ENCODE measurements at places on chromosomes 4 and X.

DNA sequence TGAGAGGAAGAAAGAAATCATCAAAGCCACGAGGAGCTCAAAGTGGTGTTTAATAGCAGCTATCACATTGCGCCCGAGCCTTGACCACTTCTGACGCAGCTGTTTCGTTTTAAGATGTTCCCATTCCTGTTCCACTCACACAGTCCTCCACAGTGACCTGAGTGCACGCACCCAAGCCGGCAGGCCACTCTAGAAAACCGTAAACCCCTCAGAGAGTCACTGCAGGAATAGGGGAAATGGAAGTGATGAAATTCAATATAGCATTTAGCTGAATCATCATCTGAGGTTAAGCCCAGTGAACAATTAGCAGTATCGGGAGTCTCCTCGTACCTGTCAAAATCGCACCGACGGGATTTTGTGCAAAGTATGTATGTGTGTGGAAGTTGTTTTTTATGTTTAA, 17.9 kb upstream of the HAND2 start:
- no peak overlapping the region for H3K4me3 ChIP-seq
- H3K36me3 ChIP-seq = no peaks in the 10 kb centered on the region
- no peak overlapping the region for H3K27ac ChIP-seq
- H3K4me1 ChIP-seq = no peaks in the 10 kb centered on the region
- no peaks in the 10 kb centered on the region for H3K27me3 ChIP-seq
- no peak for DNase-seq

DNA sequence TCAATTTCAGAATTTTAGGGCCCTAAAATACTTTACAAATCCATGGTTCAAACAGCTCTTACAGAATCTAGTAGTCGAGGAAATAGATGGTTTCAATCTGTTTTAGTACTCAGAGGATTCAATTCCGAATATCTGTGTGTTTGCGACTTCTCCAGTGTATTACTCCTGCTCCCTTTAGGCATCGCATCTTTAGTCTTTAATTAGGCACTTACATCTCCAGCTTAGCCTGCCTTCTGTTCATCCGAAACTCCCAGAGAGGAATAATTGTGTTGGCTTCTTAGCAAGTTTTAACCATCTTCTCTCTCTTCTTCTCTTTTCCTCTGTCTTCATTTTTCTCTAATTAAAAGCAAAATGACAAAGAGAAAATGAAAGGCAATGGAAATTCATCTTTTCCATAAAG, 1901.3 kb upstream of the TENM3 start:
- no peak overlapping the region for H3K4me3 ChIP-seq
- H3K4me1 ChIP-seq = no peaks in the 10 kb centered on the region
- no peak overlapping the region for H3K27ac ChIP-seq
- no peaks in the 10 kb centered on the region for H3K27me3 ChIP-seq
- DNase-seq = no peak
- H3K36me3 ChIP-seq = no peaks in the 10 kb centered on the region

GRCh38 chr4:182510836-182511235, 267.6 kb downstream of the TENM3 start:
- no peak for DNase-seq
- no peak overlapping the region for H3K4me3 ChIP-seq
- H3K27me3 ChIP-seq = no peaks in the 10 kb centered on the region
- no peaks in the 10 kb centered on the region for H3K36me3 ChIP-seq
- H3K4me1 ChIP-seq = no peaks in the 10 kb centered on the region

DNA sequence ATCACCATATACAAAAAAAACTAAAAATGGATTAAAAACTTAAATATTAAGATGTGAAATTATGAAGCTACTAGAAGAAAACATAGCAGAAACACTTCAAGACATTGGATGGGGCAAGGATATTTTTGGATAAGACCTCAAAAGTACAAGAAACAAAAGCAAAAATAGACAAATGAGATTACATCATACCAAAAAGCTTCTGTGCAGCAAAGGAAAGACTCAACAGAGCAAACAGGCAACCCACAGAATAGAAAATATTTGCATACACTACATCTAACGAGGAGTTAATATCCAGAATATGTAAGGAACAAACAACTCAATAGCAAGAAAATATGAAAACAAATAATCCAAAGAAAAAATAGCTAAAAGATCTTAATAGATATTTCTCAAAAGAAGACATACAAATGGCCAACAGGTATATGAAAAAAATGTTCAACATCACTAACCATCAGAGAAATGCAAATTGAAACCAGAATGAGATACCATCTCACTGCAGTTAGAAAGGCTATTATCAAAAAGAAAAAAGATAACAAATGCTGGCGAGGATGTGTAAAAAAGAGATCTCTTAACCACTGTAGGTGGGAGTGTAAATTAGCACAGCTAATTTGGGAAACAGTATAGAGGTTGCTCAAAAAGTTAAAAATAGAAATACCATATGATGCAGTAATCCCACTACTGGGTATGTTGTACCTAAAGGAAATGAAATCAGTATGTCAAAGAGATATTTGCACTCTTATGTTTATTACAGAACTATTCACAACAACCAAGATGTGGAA, 17.8 kb upstream of the LRCH2 start:
- H3K27me3 ChIP-seq = no peaks in the 10 kb centered on the region
- no peaks in the 10 kb centered on the region for H3K36me3 ChIP-seq
- no peak overlapping the region for H3K27ac ChIP-seq
- no peaks in the 10 kb centered on the region for H3K4me1 ChIP-seq
- DNase-seq = no peak
- H3K4me3 ChIP-seq = no peak overlapping the region

- H3K4me3 ChIP-seq = no peak overlapping the region
- H3K4me1 ChIP-seq = peaks cover 12% of the 10 kb centered on the region
- H3K36me3 ChIP-seq = no peaks in the 10 kb centered on the region
- DNase-seq = no peak
- H3K27ac ChIP-seq = no peak overlapping the region
Observed at GRCh38 chrX:72048510-72049455, 82.9 kb downstream of the RTL5 start.

DNA sequence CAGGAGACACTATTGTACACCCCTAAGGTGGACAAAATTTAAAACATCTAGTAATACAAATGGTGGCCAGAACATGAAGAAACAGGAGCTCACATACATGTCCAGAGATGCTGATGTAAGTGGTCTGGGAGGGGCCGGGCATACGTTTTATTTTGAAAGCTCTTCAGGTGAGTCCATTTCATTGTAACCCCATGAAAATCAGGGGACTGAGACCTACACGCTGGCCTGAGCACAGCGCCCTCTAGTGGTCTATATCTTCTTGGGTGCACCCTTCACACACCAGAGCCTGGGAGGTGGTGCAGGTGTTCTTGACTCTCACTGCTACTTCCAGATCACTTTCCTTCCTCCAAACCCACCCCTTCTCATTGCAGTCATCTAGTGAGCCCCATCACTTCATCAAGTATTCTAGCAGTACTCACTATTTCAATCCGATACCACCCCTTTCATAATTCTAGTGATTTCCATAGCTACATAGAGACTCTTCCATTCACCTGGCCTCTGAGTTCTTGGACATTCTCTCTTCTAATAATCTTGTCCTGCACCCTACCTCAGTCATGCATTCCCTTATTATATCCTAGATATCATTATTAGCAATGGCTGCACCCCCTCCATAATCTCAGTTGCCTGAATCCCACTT, 4.3 kb upstream of the TLR6 start:
- no peaks in the 10 kb centered on the region for H3K4me1 ChIP-seq
- DNase-seq = no peak
- H3K27me3 ChIP-seq = no peaks in the 10 kb centered on the region
- no peaks in the 10 kb centered on the region for H3K36me3 ChIP-seq

DNA sequence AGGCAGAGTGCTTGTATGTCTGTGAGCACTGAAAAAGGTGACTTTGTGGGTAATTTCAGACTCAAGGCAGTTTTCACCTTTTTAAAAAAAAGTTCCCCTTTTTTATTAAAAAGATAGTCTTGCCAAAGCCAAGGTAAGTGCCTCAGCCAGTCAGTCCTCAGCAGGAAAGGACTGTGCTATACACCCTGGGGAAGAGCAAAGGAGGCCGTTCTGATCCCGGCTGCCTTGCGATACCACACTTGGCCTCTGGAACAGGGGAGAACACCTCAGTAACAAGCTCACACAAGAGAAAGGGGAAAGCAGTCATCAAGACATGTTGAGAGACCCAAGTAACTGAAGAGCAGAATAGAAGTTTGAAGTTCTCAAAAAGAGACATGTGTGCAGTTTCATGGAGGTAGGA, 541.7 kb downstream of the BCOR start:
- no peaks in the 10 kb centered on the region for H3K27me3 ChIP-seq
- H3K36me3 ChIP-seq = no peaks in the 10 kb centered on the region
- no peak overlapping the region for H3K4me3 ChIP-seq

- H3K27ac ChIP-seq = no peak overlapping the region
- no peak for DNase-seq
- no peaks in the 10 kb centered on the region for H3K36me3 ChIP-seq
- no peaks in the 10 kb centered on the region for H3K4me1 ChIP-seq
- H3K4me3 ChIP-seq = no peak overlapping the region
Observed at GRCh38 chr4:127660284-127660885, 27.6 kb downstream of the INTU start.

- no peak overlapping the region for H3K27ac ChIP-seq
- no peaks in the 10 kb centered on the region for H3K4me1 ChIP-seq
- DNase-seq = no peak
- H3K27me3 ChIP-seq = no peaks in the 10 kb centered on the region
Observed at GRCh38 chrX:129716507-129716906, 22.3 kb upstream of the XPNPEP2 start.

- H3K27me3 ChIP-seq = no peaks in the 10 kb centered on the region
- H3K4me1 ChIP-seq = no peaks in the 10 kb centered on the region
- DNase-seq = no peak
- H3K36me3 ChIP-seq = no peaks in the 10 kb centered on the region
- no peak overlapping the region for H3K4me3 ChIP-seq
Observed at GRCh38 chr4:108240366-108240765, 71.6 kb upstream of the LEF1 start.

GRCh38 chrX:11103006-11103405, 8.1 kb upstream of the HCCS start:
- no peak overlapping the region for H3K4me3 ChIP-seq
- H3K36me3 ChIP-seq = no peaks in the 10 kb centered on the region
- peaks cover 8% of the 10 kb centered on the region for H3K4me1 ChIP-seq
- H3K27me3 ChIP-seq = no peaks in the 10 kb centered on the region

DNA sequence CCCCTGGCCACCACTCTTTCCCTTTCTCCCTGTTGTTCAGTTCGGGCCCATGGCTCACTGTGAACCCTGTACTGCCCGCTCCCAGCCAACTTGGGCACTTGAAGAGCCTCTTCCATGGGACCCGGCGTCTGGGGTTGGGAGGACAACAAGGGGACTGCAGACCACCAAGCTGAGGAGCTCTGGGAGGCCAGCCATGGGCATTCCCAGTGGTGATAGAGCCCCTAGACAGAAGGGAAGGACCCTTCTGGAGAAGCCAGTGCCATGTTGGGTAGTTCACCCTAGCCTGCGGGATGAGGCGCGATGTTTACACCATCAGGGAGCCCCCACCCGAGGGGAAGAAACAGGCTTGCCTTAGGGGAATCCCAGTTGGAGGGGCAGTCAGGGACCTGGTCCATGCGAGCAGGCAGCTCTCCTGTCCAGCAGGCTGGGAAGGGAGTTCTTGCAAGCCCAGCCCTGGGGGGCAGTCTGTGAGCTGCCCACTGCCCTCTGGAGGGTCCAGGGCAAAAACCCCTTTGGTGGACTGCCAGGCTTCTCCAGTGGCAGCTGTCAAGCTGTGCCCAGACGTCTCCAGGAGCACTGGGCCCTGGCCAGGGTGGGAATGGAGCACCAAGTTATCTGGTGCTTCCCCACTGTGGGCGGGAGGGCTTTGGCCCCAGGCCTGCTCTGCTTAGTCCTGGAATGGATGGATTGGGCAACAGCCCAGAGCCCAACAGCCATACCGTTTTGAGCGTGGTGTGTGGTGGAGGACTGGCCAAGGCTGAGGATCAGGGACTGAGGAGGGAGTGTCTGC, 23.7 kb upstream of the UBA1 start:
- peaks cover 17% of the 10 kb centered on the region for H3K36me3 ChIP-seq
- H3K27ac ChIP-seq = no peak overlapping the region

GRCh38 chr4:75895744-75896314, 6.4 kb downstream of the PPEF2 start:
- H3K4me3 ChIP-seq = no peak overlapping the region
- H3K36me3 ChIP-seq = no peaks in the 10 kb centered on the region
- no peaks in the 10 kb centered on the region for H3K4me1 ChIP-seq
- H3K27ac ChIP-seq = no peak overlapping the region
- H3K27me3 ChIP-seq = no peaks in the 10 kb centered on the region
- no peak for DNase-seq

DNA sequence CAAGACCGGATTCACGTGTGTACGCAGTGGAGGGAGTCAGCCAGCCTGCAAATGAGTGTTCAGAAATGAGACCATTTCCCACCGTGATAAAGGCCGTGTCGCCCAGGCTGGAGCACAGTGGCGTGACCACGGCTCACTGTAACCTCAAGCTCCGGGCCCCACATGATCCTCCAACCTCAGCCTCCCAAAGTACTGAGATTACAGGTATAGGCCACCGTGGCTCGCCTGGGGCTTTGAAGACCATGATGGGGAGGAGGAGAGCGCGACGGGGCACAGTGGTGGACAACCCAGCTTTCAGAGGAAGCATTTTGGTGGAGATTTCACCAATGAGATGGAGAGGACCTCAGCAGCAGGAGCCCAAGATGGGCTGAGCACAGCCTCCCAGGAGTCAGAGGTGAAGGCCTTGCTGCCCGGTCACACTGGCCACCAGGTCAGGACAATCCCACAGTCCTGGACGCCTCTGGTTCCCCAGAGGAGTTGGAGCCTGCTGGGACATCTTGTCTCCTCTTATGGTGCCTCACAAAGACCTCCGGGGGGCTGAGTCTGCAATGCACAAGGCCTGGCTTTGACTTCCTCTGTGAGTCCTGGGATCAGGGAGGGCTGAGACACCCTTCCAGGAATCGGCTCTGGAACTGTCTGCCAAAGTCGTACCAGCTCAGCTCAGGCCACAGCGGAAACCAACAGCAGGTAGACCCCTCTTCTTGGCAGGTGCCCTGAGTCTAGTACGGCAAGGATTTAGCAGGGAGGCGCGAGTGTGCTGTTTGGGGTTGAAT, 22.4 kb upstream of the MXD4 start:
- H3K27me3 ChIP-seq = no peaks in the 10 kb centered on the region
- H3K4me3 ChIP-seq = no peak overlapping the region
- H3K36me3 ChIP-seq = no peaks in the 10 kb centered on the region
